Mesendoderm (in vitro differentiated cells): ENCODE measurements at places on chromosomes 1 and 21.

- DNase-seq: peak; percentile 96
Observed at GRCh38 chr21:34029743-34030528, 43.4 kb upstream of the MRPS6 start.

DNA sequence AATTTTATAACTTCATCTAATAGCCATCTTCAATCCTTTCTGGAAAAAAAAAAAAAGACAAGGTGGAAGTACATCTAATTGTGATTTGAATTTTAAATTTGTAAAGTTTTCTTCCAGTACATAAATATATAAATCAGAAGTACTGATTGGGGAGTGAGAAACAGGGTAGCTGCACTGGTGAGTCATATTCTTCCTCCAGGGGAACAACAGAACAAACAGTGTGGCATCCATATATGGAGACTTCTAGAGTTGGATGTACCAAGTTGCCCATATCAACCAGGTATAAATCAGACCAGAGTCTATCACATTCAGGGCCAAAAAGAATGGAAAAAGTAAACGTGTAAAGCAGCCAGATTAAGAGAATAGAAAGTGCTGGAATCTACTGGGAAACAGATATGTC, 66.0 kb upstream of the NRIP1 start:
- DNase-seq: no peak

GRCh38 chr1:1020415-1021009, 592 bp downstream of the AGRN start:
- no peak for DNase-seq

GRCh38 chr1:206878456-206878855, 13.0 kb downstream of the IL20 start:
- DNase-seq: peak; percentile 35

- peak; percentile 60 for DNase-seq
Observed at GRCh38 chr1:201358596-201358995, 18.9 kb downstream of the TNNT2 start.

DNA sequence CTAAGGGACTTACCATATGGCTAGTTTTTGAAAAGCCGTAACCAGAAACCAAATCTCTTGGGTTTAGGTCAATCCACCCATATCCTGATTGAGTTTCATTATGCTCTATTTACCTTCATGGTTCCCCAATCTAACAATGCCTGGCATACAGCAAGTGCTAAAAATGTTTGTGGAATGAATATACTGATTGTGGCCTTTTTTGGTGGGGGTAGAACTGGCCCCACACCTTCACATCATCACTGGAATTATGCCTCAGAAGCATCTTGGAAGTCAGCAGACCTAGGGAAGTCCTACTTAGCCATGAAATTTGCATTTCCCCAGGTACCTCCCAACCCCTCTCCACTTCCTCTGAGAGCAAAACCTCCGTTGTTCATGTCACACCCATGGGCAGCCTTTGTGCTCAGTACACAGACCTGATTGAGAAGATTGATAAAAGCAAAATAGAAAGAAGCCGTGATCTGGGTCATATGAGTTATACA, 17.8 kb upstream of the SLAMF1 start:
- no peak for DNase-seq

DNA sequence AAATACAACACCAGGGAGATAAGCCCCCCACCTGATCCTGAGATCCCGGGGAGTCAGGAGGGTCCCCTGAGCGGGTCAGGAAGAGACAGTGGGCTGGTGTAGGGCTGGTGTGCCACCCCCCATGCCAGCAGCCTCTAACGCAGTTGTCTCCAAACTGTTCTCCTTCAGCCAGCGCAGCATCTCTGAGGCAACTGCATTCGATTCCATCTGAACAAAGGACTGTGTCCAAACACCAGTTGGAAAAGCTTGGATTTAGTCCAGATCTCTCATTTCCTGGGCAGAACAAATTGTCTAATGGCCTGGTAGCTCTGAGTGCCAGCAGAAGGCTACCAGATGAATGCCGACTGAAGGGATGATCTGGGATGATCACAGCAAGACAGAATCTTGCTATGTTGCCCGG, 44.1 kb upstream of the EIF4G3 start:
- DNase-seq: no peak

GRCh38 chr1:31239653-31240241, at the start of gene NKAIN1:
Gene NKAIN1 (minus strand): TSS chr1:31239887. CDS start chr1:31239547, 340 bp downstream.
- peak; percentile 70 for DNase-seq

- peak; percentile 86 for DNase-seq
Observed at GRCh38 chr1:161198897-161199431, at the start of gene ADAMTS4. Gene ADAMTS4 (minus strand): TSS chr1:161199054. CDS start chr1:161198627, 427 bp downstream.

DNA sequence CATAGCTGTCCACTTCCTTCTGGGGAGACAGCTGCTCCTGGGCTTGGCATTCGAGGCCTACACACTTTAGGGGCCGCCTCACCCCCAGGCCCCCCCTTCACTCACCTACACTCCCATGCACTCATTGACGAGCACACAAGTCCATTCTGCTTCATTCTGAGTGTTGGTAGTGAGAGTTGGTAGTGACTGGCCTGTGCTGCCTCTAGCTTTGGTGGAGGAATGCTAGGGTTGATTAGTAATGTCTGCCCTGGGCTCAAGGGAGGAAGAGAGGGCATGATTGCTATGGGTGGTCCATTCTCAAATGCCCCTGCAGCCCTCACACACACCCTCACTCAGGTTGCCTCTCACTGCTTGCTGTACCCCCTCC, 30.4 kb downstream of the TRIM11 start:
- DNase-seq: peak; percentile 16
